Left lung (tissue), 14 donors: ENCODE measurements at places on chromosomes 12 and 14.

DNA sequence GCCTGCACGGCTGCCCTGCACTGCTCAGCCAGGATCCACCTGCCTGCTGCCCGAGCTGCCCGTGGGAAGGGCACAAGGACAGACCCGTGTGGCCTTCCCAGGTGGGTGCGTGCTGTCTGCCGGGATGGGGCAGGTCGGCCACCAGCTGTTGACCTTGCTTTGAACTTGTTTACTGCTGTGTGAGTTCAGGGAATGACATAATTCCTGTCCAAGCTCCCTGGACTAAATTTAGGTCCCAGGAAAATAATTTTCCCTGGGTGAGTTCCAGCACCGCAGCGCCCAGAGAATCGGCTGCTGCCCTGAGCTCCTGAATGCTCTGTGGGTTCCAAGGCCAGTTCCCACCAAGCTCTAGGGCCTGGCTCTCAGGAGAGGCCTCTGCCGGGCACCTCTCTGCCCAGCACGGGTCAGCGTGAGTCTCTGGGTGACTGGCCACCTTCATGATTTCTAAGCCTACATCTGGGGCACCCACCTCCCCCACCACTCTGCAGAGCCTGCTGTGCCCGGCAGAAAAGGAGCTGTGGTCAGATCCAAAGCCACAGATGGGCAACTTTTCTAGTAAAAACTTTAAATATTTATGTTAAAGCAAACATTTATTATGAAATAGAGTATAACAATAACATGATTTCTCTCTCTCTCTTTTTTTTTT lies 27.2 kb upstream of the MLXIP start:
- DNase-seq = no peak

DNA sequence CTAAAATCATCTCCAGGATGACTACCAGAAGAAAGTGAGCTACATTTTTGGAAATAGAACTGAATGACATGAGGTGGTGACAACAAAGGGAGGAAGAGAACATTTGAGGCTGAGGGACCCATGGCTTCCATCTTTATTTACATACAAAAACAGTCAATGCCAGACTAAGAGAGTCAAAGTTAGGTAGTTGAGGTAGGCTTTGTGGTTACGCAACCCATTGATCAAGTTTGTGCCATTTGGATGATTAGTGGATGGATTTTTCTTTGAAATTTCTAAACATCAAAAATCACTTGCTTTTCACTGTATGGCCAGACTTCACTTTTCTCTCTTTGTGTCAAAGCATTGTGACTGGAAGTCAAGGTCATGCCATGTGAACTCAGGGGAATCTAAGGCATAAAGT lies 22.9 kb downstream of the ASCL1 start:
- no peak for DNase-seq

DNA sequence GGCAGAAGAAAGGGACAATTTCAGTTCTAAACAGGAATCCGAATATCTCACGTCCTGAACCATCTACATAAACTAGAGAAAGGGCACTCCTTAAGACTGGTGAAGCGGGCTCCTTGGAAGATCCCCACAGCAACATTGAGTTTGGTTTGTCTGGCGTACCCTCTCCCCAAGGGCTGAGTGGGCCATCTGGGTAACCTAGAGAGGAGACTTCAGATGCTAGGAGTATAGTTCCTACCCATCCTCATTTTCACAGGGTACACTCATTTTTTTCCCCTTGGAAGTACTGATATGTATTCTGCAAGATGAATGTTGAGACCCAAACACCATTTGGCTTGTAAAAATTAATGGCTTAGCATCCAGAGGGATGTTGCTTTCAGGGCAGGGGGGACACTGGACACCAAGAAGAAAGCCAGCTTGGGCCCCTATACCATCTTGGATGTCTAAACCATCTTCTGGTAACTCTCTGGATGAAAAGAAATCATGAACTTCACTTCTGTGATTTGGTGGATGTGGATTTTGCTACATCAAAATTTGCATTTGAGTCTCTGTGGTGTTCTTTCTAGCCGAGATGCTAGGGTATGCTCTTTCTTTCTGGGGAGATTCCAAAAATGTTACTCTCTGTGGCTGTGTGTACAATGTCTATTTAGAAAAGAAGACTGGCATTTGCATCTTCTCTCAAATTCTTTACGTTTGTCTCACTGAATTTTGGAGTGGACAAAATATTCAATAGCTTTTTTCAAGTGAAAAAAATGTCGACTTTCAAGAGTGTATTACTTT lies 97.7 kb downstream of the ETV6 start:
- DNase-seq = no peak

DNA sequence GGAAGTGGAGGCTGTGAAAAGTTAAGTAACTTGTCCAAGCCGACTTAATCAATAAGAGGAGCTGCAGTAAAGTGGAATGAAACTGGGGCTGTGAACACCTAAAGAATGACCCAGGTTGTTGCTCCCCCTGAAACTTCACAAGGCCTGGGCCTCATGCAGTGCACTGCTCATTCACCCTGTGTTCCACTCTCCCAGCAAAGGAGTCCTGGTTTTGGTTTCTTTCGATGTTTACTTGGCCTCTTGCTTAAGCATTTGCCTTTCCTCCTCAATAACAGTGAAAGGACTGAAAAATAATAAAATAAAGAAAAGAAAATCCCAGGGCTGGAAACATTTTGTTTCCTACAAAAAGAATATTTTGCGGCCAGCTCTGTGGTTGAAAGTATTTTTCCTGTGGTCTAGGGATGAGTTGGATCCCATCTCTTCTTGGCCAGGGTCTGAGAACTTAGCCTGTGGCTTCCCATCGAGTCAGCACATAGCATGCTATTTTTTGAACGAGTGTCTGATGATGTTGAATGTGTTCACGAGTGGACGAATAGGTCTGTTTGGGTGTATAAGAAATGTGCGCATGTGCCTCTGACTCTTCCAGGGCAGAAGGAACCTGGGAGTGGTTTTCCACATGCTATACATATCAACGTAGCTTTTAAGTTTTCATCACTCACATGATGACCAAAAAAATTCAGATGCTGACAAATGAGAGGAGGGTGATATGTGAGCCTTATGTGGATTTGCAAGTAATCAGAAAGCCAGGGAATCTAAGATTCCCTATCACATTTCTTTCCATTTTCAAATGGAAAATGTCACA lies 349.8 kb downstream of the ZFP36L1 start:
- no peak for DNase-seq

- DNase-seq = no peak
Measured at GRCh38 chr12:107822356-107822755, 47.9 kb downstream of the ASCL4 start.

DNA sequence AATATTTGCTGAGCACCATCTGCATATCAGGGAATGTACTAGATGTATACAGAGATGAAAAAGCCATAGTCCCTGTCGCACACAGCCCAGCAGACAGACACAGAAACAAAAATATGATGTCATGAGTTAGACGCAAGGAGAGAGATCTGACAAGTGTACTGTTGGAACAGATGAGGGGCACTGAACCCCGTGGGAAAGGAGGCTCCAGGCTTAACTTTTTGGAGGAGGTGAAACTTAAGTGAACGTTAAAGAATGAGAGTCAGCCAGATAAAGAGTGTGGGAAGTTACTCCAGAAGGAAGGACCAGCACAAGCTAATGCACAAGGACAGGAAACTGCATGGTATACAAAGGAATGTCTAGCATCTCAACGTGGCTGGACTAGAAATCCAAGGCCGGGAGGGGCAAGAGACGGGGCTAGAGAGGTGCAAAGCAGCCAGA lies 2.5 kb upstream of the ACTN1 start:
- no peak for DNase-seq

GRCh38 chr14:88210426-88210825 lies 112.6 kb downstream of the KCNK10 start:
- no peak for DNase-seq

GRCh38 chr12:42156232-42156631 lies 11.6 kb upstream of the GXYLT1 start:
- DNase-seq = no peak
